ENCODE measurements at places on chromosomes 4 and X.

- no peak for DNase-seq
Measured at GRCh38 chrX:148530464-148531077, 30.2 kb downstream of the AFF2 start.

- DNase-seq, result no peak
Measured at GRCh38 chr4:80788798-80789197, 241.7 kb upstream of the BMP3 start.

GRCh38 chr4:72631296-72631695 is 62.3 kb upstream of the ADAMTS3 start:
- no peak for DNase-seq

DNA sequence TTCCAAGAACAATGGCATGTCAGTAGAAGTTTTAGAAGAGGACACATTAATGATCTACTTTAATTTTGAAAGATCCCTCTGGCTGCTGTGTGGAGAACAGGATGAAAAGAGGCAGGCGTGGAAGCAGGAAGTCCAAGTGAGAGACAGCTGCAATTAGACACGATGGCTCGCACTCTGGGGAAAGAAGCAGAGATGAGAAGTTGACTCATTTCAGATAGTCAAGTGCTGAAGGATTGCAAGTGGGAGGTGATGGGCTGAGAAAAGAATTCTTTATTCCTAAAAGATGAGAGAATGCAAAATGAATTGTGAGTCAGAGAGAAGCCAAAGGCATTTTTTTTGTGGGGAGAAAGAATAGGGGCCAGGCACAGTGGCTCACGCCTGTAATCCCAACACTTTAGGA is 16.5 kb downstream of the RXFP1 start:
- DNase-seq, result no peak

- DNase-seq, result no peak
Measured at GRCh38 chrX:49110417-49110816, 13.1 kb downstream of the GPKOW start.

DNA sequence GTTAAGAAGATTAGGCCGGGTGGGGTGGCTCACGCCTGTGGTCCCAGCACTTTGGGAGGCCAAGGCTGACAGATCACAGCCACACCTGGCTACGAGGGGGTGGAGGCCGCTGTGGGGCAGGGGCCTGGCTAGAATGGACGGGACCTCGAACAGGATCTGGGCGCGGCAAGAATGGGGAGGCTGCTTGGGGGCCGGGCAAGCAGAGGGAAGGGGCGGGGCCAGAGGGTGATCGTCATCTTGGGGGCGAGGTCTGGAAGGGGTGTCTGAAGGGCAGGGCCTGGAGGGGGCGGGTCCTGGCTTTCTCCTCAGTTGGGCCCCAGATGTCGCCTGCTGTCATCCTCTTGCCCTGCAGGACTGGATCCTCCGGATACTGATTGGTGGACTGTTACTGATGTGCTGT is 57.3 kb upstream of the ENPEP start:
- DNase-seq, result no peak

GRCh38 chr4:110091434-110092140 is 106.8 kb downstream of the ELOVL6 start:
- DNase-seq, result no peak

DNA sequence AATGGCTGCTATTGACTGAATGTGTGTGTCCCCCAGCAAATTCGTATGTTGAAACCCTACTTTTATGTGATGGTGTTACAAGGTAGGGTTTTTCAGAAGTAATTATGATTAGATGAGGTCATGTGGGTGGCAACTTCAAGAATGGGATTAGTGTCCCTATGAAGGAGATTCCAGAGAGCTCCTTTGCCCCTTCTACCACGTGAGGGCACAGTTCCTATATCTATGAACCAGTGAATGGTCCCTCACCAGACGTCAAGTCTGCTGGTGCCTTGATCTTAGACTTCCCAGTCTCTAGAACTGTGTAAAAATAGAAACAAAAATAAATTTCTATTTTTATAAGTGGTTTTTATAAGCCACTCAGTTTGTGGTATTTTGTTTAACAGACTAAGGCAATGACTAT is 1137.6 kb upstream of the IGFBP7 start:
- DNase-seq, result no peak

- DNase-seq, result no peak
Measured at GRCh38 chr4:98406819-98407218, 145.6 kb downstream of the RAP1GDS1 start.

GRCh38 chrX:4668802-4669536 is 955.5 kb upstream of the PRKX start:
- no peak for DNase-seq

GRCh38 chr4:110867251-110867960 is 244.5 kb upstream of the PITX2 start:
- no peak for DNase-seq

DNA sequence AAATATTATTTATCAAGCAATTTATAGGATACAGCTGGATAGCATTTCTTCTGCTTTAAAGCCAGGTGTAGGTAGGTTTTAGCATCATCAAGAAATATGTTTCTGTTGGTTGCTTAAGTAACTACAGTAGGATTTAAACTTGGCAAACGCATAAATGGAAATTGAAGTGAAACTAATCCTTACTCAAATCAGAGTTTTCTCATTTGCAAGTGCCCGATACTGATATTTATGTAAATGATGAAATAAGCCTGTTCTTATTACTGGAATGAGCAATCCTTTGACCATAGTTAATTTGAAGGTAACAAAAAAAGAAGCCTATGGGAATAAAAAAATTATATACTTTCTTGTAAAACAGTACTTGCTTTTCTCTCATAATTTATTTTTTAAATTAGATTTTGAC is 23.2 kb upstream of the PIGA start:
- no peak for DNase-seq

- DNase-seq, result no peak
Measured at GRCh38 chrX:119340606-119341205, 58.4 kb upstream of the SLC25A43 start.

DNA sequence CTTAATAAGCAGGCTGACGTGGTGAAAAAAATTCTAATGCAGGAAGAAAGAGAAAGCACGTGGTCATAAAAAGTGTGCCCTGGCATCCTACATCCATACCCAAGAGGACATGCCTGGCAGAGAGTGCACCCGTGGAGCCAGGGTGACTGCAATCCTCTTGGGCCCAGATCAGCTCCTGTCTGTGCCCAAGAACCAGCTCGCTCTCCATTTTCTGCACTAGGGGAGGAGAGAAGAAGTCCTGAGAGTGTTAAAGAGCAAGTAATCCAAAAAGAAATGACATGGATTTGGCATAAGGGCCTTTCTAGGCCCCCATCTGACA is 483.1 kb downstream of the BCOR start:
- no peak for DNase-seq

- DNase-seq, result no peak
Measured at GRCh38 chrX:155544881-155545280, 67.9 kb downstream of the TMLHE start.

DNA sequence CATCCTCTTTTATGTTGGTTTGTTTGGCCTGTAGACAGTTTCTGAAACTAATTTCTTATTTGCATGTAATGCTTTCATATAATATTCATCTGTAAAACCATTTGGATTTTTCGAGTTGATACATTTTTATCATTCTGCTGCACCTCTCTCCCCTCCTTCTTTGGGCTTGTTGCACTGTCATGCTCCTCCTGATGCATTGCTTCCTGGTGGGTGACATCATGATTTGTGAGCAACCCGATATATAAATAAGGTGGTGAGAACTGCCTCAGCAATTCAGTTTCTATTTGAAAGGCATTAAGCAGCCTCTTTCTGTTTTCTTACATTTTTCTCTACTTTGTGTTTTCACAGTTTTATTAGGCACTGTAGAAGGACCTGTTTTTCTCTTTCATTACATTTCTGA is 515.7 kb downstream of the RPA4 start:
- no peak for DNase-seq

DNA sequence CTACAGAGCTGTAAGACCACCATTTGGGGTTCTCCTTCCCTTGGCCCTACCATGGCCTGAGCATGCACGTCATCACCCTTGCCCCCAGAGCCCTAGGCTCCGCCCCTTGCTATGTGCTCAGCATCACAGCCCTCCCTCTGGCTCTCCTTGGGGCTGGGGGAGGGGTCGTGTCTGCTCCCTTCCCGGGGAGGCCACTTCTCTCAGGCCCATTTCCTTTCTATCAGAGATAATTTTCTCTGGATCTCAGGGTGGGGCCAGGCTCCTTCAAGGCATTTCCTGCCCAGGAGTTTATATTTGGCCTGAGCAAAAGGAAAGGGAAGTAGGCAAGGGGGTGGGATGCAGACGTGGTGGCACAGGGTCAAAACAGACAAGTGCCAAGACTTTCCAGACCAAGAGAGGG is 55.9 kb downstream of the STARD8 start:
- no peak for DNase-seq

- DNase-seq, result no peak
Measured at GRCh38 chrX:10859353-10859752, 239.0 kb upstream of the MID1 start.

DNA sequence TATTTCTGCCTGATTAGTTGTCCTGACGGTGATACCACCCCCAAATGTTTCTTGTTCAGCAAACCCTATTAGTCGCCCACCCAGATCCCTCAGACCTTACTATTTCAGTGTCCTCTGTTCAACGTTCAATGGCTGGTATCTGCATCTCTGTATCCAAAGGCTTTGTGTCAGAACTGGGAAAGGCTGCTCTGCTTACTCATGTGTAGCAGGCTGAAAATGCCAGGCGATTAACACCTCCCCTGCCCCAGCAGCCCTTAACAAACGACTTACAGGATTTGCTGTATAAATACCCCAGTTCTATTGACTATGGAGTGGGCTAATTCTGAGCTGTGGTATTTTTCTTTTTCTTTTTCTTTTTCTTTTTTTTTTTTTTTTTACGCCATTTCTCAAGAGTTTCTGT is 415.0 kb downstream of the ZNF674 start:
- no peak for DNase-seq

DNA sequence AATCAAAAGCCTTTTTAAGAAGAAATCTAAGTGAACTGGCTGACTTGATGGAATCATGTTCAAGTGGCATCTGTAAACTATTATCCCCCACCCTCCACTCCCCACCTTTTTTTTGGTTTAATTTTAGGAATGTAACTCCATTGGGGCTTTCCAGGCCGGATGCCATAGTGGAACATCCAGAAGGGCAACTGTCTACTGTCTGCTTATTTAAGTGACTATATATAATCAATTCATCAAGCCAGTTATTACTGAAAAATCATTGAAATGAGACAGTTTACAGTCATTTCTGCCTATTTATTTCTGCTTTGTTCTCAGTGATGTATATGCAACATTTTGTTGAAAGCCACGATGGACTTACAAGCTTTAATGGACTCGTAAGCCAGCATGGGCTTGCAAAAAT is 162.3 kb downstream of the STIM2 start:
- peak; percentile 16 for DNase-seq

DNA sequence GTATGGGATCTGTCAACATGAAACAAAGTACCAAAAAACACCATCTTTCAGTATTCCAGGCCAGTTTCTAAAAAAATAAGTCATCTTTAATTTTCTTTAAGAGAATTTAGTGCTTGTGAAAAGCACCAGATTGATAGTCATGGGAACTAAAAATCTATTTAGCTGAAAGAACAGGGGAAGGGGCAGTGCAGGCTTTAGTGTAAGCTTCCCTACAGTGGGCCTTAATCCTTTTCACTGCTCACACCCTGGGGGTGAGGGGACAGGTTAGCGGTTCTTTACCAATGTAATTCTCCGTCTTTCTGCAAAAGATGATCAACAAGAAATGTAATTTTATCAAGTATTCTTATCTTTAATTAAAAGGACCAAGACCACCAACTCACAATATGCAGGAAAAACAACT is 47.1 kb downstream of the CHIC2 start:
- DNase-seq, result no peak

DNA sequence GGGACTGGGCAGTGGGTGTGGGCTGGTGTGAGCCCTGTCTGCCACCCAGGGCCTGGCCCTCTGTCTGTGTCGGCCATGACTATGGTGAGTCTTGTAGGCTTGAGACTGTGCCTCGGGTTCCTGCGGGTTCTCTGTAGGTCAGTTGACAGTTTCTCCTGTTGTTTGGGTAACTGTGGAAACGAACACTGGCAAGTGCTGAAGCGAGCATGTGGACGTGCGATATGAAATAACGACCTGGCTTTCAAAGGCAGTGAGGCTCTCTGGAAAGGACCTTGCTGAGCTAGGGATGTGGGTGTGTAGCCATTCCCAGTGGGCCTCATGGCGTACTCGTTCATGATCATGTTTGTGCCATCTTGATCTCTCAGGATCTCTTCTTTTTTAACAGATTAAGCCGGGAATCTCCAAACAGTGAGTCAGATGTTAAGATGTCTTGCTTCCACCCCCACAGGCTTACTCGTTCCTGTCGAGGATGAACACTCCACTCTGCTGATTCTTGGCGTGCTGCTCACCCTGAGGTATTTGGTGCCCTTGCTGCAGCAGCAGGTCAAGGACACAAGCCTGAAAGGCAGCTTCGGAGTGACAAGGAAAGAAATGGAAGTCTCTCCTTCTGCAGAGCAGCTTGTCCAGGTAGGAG is 41.3 kb downstream of the HTT start:
- DNase-seq, result no peak

- no peak for DNase-seq
Measured at GRCh38 chrX:101108284-101108683, 10.3 kb downstream of the CENPI start.

DNA sequence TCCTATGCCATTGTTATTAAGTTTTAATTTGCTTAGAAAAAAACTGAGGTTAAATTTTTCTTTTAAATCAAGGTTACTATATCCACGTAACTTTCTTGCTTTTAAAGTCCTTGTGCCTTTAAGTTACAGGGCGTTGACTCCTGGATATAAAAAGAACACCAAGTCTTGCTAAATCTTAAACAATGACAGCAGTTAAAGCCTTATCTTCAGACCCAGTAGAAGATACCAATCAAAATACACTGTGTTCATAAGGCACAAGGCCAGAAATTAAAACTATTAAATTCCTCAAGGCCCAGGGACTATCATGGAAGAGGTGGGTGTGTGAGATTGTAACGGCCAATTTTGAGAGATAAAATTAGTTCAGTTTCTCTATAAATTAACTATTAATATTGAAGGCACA is 60.4 kb downstream of the PAGE2 start:
- DNase-seq, result no peak

DNA sequence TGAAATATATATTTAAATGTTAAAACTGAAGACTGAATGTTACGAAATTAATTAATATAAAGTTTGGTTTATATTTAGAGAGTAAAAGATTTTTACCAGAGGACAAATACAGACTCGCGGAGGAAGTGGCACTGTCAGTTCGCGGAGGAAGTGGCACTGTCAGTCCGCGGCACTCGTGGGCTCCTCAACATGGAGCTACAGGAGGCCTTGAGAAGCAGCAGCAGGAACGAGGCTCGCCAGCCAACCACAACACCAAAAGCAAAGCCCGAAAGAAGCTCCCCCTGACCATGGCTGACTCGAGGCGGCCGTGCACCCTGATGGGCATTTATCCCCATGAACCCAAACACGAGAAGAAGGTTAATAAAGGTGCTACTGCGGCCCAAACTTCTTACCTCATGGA is 125.3 kb upstream of the PABPC4L start:
- DNase-seq, result no peak

- DNase-seq, result no peak
Measured at GRCh38 chr4:37673538-37674192, 12.5 kb downstream of the RELL1 start.

- DNase-seq, result no peak
Measured at GRCh38 chr4:11436084-11436483, 7.4 kb upstream of the HS3ST1 start.
